ENCODE measurements at places on chromosomes 6 and 20.
A peak's percentile ranks its signal among the peaks of the same experiment; 100 is the strongest.

- DNase-seq, result no peak
- H3K27ac ChIP-seq, result no peak overlapping the region
Measured at GRCh38 chr6:35360349-35361138, 18.2 kb downstream of the PPARD start.

DNA sequence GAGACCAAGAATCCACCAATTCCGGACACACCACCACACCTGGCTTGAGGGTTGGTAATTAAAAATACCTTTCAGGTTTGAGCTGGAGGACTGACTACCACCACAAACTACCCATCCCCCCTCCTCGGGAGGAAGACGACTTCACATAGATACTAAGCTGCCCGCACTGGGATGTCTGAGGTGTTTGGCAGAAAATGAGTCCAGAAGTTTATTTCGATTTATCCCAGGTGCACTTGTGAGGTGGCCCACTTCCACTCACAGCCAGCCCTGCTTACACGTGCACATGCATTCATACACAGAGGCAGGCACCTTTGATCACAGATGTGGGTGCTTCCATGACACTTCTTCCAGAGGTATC lies 187.1 kb downstream of the ID4 start:
- no peaks in the 10 kb centered on the region for H3K4me1 ChIP-seq
- no peak for DNase-seq
- no peaks in the 10 kb centered on the region for H3K27me3 ChIP-seq

- peak overlapping the region; percentile 89 for H3K4me3 ChIP-seq
- peak overlapping the region; percentile 96 for H3K27ac ChIP-seq
- H3K36me3 ChIP-seq, result no peaks in the 10 kb centered on the region
- DNase-seq, result peak; percentile 75
- H3K4me1 ChIP-seq, result peaks cover 64% of the 10 kb centered on the region
Measured at GRCh38 chr20:3889489-3890397, 556 bp downstream of the PANK2 start.

DNA sequence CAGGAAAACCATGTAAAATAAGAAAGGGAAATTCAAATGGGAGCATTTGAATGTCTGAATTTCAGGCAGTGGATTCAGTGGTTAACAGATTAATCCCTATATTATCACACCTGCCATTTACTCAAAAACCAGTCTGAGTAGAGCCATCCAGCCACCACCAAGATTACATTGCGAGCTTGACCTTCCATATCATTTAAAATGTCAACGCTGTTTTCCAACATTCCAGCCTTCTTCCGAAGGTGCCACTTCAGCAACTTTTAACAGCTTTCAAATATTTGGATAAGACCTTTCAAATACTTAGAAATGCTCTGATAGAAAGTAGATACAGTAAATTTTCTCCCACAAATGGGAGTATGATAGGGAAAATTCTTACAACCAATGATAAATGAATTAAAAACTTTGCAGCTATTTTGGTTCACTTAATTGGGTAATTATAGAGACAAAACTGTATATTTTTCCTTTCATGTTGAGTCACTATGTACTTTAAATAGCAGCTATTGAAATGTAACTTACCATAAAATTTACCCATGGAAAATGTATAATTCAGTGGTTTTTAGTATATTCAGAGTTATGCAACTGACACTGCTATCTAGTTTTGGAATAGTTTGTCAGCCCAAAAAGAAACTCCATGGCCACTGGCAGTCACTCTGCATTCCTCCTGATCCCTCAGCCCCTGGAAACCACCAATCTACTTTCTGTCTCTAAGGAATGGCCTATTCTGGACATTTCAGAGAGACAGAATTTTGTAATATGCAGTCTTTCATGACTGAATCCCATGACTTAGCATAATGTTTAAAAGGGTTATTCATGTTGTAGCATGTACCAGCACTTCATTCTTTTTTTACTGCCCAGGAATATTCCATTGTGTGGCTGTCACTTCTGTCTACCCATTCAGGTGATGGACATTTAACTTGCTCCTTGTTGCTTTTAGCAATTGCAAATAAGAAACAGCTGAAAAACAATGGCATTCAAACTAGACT lies 21.5 kb downstream of the EZR start:
- H3K36me3 ChIP-seq, result no peaks in the 10 kb centered on the region
- H3K27ac ChIP-seq, result peak overlapping the region; percentile 79
- H3K4me3 ChIP-seq, result no peak overlapping the region
- H3K27me3 ChIP-seq, result no peaks in the 10 kb centered on the region

All from stomach (tissue), 19 donors.